ENCODE measurements at places on chromosomes 7 and 10.

DNA sequence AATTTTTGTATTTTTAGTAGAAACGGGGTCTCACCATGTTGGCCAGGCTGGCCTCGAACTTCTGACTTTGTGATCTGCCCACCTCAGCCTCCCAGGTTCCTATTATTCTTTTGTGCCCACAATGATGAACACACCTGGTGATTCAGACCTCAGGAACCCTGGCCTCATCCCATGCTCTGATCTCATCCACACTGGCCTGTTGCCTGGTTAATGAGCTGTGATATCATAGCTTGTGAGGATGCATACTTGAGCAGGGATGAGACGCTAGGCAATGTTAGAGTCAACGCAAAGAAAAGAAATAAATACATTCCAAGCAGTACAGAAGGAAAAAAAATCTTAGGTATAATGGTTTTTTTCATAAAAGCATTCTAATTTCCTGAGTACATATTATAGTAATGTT, 82.4 kb upstream of the RNF32 start:
- DNase-seq, result peak; percentile 76

GRCh38 chr7:111734954-111735660, 172.8 kb upstream of the IMMP2L start:
- no peak for DNase-seq

DNA sequence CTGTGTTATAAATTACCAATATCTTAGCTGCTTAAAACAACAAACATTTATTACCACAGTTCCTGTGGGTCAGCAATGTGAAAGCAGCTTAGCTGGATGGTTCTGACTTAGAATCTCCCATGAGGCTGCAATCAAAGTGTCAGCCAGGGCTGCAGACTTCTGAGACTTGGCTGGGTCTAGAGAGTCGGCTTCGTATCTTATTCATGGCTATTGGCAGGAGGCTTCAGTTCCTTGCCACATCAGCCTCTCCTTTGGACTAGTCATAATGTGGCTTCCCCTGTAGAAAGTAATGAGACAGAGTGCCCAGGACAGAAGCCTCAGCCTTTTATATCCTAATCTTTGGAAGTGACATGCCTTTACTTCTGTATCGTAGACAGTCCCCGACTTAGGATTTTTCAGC, 27.3 kb downstream of the RALA start:
- DNase-seq, result no peak

DNA sequence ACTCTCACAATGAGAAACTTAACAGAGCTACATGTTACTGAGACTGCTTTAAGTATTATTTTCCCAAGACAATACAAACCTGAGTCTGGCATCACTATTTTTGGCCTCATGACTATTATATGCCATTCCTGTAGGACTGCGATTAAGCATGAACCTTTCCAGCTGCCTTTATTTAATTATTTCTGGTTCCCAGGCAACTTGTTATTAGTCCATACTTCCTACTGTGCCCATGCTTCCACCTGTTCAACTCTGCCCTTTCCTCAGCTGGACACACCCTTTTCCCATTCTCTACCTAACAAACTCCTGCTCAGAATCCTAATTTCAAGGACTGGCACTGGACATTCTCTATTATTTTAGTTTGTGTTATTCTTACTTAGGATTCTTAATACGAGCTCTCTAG, 8.1 kb upstream of the CROT start:
- no peak for DNase-seq

DNA sequence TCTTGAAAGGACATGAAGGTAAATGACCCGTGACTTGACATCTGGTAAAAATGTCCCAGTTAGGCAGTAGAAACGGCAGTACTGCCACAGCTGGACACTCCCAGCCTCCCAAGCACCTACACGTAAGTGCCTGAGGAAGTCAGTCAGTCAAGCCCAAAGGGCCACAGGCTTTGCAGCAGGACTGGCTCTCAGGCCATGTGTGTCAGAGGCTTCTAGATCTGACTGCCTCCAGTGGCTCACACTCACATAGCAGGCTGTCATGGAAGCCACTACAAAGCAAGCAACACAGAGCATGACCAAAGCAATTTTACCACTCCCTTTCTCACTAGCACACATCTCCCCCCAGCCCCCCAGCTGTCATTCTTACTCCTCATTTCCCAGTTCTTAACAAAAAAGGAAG, 17.8 kb upstream of the CCNJ start:
- DNase-seq, result no peak

GRCh38 chr10:73379064-73379748, 20.5 kb upstream of the CFAP70 start:
- DNase-seq, result no peak

GRCh38 chr7:137996386-137996851, 5.5 kb downstream of the CREB3L2 start:
- DNase-seq, result no peak

GRCh38 chr7:137258552-137258951, 85.0 kb downstream of the PTN start:
- peak; percentile 24 for DNase-seq

- DNase-seq, result no peak
Observed at GRCh38 chr10:120420421-120420820, 36.6 kb upstream of the PLPP4 start.

- no peak for DNase-seq
Observed at GRCh38 chr7:70678621-70679251, 453.2 kb upstream of the GALNT17 start.

DNA sequence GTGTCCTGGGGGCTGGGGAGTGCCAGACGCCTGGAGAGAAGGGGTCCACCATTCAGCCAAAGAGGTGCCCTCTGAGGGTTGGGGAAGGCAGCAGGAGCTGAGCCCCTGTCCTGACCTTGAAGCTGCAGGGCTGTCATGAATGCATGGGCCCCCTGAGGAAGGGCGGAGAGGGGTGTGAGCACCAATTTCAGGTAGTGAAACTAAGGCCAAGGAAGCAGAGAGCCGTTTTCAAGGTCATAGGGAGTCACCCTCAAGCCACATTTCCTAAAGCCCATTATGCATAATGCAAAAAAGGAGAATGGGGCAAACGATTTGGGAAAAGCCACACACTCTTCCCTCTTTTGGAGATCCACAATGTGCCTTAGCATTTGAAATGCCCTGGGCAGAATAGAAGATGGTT, 37.2 kb downstream of the FIGNL1 start:
- DNase-seq, result no peak

DNA sequence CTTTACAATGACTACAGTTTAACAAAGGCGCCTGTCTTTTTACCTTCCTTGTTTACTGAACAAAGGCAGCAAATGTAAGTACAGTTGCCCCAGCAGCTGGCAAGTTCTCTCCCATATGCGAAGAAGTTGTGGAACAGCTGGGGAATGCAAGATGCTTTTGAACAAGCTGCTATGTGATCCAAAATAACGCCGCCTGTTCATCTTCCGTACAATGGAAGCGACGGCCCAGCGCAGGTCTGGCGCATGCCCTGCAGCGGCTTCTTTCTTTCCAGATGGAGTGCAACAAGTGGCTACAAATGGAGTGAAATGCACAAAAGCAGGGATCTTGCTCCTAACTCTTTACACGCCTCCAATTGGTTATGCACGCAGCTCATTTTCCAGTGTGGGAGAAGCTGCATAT, 97.0 kb upstream of the SVIL start:
- no peak for DNase-seq

DNA sequence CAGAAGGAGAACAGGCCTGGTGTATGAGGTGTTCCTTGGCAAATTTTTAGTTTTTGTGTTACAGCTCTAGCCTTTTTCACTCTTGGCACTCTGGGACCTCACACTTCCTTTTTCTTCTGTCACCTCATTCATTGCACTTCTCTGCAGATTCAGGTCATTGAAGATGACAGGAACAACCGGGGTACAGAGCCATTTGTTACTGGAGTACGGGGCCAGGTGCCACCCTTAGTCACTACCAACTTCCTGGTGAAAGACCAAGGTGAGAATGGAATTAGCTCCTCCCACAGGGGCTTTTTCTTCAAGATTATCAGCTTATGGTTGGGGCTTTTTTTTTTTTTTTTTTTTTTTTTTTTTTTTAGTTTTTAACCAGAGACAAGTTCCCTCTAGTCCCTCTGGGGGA, 18.5 kb upstream of the CHCHD1 start:
- DNase-seq, result no peak

DNA sequence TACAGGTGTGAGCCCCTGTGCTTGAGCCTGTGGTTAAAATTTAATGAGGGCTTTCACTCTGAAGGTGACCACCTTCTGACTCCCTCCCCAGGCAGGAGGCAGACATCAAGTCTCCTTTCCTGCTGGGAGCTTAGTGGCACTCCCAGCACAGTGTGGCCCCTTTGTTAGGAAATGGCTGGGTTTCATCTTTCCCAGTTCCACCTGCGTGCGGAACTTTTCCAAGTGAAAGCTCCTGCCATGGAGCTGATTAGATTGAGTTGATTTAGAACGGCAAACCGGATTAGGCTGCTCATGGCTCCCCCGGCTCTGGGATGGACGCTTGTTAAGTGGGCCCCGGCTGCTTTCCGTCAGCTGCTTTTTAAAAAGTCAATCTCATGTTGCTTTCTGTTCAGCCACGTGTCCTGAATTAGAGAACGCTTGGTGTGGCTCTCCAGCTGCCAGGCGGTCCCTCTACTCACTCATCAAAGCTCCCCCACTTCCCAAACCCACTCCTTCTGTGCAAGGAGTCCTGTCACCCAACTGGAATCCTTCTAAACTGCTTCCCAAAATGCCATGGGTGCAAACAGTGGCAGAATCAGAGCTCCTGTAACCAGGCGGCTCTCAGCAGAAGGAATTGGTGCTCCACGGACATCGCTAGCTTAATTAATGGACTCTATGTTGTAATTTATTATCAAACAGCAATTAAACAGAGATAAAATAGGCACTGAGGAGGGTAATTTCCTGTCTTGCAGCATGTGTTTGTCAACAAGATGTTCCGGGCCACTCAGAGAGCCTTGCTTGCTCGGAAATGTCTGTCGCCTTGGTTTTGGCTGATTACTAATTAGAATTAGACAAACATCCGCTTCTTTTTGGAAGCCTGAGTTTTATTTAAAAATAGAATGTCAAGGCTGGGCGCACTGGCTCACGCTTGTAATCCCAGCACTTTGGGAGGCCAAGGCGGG, 551.2 kb downstream of the GALNT17 start:
- DNase-seq, result peak; percentile 14

GRCh38 chr10:69483963-69484362, 32.7 kb downstream of the TSPAN15 start:
- no peak for DNase-seq

DNA sequence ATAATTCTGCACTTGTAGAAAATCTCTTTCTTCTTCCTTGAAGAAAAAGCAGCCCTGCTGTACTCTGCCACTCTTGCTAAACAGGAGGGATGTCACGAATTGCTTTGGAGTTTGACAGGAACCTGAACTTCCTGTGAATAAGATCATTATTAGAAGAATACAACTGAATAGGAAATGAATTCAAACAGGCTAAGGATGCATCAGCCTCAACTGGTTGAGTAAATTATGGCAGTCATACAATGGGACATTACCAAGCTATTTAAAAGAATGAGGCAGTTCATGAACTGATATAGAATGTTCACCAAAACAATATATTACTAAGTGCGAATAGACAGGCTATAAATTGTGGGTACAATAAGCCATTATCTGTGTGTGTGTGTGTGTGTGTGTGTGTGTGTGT, 97.1 kb upstream of the DOCK1 start:
- DNase-seq, result no peak

DNA sequence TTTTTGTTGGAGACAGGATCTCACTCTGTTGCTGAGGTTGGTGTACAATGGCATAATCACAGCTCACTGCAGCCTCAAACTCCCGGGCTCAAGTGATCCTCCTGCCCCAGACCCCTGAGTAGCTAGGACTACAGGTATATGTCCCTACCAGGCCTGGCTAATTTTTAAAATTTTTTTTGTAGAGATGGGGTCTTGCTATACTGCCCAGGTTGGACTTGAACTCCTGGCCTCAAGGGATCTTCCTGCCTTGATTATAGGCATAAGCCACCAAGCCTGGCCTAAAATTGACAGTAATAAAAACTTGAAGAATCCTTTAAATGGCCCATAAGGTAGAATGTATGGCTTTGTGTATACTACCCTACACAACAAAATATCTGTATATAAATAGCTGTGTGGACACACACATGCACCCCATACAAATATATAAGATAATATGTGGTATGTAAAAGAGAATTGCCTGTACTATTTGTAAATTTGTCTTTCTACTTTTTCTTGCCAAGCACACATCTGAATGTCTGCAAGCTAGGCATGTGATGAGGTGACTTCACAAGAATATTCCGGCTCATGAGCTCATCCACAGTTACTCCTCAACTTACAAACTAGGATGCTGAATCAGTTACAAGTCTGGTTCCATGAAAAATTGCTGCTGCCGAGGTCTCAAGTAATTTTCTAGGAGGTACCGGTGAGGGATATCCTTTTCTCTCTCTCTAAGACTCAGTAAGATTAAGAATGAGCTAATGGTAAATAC, 26.6 kb downstream of the POLR3A start:
- no peak for DNase-seq

DNA sequence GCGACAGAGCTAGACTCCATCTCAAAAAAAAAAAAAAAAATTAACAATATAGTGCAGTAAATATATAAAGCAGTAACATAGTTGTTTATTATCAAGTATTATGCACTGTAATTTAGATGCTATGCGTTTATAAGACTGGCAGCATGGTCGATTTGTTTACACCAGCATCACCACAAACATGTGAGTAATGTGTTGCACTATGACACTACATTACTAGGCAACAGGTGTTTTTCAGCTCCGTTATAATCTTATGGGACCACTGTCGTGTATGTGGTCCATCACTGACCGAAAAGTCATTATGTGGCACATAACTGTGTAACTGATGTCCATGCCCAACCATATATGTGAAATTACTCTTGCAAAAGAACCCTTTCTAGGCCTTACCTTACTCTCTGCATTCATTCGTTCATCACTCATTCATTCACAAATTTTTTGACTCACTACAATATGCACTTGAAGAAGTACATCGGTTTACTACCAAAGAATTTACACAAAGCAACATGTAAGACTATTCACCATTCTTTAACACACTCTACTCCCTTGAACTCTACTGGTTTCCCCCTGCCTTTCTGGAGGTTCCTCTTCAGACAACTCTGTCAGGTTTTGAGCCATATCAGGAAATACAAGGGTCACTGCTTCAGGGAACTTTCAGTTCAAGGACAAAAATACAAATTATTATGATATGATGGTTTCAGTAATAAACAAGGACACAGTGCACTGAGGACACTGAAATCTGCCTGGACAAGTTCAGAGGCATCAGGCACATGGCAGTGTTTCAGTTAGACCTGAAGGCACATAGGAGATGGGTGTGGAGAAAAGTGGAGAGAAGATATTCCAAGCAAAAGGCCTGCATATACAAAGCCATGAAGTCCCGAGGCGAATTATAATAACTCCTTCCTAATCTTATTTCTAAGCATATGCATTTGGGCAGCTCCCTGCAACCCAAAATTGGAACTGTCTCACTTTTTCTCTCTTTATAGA, 17.4 kb downstream of the ITGB1 start:
- no peak for DNase-seq

GRCh38 chr7:78939669-78940068, 513.8 kb downstream of the MAGI2 start:
- DNase-seq, result peak; percentile 88

GRCh38 chr7:138979226-138979979, 1.8 kb downstream of the KIAA1549 start:
- peak; percentile 21 for DNase-seq

DNA sequence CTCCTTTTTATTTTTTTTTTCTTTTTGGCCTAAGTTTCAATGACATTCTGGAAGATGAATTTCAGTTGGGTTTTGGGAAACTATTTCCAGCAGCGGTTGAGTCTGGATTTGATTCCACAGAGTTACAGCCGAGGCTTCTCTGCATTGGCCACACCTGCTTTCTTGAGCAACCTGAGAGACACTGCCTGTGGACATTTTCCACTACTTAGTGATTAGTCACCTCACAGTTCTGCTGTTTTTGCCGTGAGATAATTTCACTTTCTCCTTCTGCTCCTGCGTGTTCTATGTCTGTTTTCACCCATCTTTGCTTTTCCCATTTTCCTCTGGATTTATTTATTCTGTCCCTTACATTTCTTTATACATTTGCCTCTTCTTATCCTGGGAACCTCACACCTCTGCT, 243.0 kb downstream of the BICC1 start:
- DNase-seq, result no peak

Data from NCI-H2029 (cell line).